ENCODE measurements at places on chromosomes 2 and 18.

DNA sequence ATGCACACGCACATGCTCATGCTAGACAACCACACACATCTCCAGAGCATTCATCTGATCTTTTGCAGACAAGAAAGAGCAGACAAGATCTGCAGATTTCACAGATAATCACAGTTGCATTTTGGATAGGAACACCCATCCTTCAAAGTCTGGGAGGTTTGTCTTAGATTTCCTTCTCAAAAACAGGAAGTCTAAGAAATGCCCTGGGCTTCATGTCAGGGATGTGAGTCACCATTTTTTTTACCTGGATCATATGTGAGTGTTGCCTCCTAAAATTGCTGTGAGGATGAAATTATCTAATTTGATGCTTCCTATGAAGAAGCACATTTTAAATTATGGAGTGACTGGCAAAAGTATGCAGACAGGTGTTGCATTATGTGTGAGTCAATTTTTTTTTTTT is 46.1 kb downstream of the SRD5A2 start:
- DNase-seq, result no peak

DNA sequence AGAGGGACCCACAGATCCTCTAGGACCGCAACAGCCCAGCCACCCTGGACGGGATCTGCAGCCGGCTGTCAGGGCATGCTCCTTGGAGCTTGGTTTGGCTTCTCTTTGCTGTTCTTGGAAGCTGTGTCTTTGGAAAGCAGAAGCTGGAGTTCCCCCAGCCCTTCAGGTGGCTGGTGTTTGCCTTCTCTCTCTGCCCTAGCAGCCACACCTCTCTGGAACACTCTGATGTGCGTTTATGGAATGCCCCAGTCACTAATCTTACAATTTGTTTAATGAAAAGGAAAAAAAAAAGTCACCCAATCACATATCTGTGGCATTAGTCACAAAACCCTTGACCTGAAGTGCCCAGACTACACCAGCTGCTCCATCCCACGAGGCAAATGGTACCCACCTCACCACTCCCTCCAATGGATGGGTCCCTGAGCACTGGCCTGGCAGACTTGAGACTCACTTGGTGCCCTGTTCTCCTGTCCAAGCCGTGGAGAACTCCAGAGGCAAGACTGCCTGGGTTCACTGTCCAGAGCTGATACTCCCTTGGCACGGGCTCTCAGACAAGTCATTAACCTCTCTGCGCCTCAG is 70.2 kb upstream of the DAPL1 start:
- DNase-seq, result no peak

- DNase-seq, result no peak
These were observed 26.0 kb upstream of the BCL2L11 start for GRCh38 chr2:111094691-111095090.

DNA sequence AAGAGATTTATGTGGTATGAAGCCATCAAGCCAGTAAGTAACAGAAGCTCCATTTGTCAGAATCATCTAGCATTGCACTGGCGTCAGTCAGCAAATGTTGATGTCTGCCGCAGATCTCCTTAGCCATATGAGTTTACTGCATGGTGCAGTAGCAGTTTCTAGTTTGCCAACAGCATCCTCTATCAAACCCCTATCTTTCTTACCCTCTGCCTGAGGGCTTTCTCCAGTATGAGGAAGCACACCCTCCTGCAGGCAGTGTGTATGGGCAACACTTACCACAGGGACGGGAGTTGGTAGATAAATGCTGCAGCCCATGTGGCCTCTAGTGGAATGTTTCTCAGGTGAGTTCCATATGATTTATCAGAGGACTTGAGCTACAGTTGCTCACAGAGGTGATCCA is 63.7 kb downstream of the EFEMP1 start:
- no peak for DNase-seq

GRCh38 chr18:32287873-32288272 is 98.0 kb downstream of the MEP1B start:
- DNase-seq, result no peak
